ENCODE measurements at places on chromosomes 3 and 15. TPM values are rescaled to one million over a fixed set of nuclear protein-coding genes. Genes with fewer than 3 reads are reported as not detected.

DNA sequence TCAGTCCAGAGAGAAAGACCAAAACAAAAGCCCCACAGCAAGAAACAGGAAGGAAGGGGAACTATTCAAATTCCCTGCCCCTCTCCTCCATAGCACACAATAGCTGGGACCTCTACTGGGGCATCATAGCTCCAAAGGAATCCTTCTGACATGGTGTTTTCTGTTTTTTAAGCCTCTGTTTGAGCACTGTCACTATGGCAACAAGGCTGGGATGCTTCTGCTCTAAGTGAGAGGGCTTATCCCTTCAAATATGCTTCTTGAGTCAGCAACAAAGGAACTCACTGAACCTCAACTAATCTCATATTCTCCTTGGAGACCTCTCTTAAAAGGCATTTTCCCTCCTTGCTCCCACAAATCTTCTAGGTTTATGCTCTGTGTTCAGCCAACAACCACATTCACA lies 40.5 kb downstream of the MYLK start:
- no peak for DNase-seq

- DNase-seq, result no peak
Measured at GRCh38 chr15:81400640-81401236, 26.7 kb upstream of the TMC3 start.

GRCh38 chr3:165827233-165827632 lies 10.0 kb downstream of the BCHE start:
- DNase-seq, result no peak

DNA sequence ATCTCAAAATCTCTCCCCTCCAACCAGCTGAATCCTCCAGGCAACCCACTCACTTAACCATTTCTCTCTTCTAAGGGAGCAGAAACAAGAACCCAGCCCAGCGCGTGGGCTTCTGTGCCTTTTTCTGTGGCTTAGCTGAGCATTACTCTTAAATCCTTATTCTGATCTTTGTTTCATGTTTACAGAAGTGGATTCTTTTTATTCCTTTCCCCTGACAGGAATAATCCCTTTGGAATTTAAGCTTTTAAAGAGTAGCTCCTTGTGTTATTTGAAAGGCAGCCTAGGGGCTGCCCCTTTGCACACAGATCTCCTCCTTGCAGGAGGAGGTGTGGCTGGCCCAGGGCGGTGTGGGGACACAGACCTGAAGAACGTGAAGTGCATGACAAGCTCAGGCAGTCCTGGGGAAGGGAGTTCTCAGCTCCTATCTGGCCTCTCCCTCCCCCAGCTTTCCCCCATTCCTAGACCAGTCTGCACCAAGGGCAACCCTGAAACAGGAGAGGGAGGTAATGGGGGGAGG lies 77.1 kb upstream of the UBE2E1 start:
- DNase-seq, result no peak

CHRNA5 gene
- total RNA-seq, result 0.10 TPM

HAUS2 gene
- 16.8 TPM for total RNA-seq
